ENCODE measurements at places on chromosomes 6 and 20.

GRCh38 chr6:26387565-26387964 lies 4.7 kb downstream of the BTN2A2 start:
- no peak for DNase-seq

DNA sequence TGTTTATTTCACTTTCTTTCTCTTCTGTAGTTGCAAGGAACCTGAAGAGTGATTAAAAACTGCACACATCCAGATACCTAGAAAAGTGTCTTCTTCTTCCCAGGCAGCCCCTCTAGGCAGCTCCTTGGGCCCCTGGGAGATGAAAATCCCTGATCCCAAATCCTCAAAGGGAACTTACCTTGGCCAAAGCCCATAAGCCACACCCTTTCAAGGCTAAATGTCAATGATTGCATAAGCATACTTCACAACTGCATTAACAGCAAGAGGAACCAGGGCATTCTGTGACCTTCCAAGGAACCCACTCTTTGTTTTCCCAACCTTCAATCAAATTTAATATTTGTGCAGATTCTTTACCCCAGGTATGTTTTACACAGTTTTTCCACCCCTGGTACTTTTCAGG lies 4.4 kb upstream of the HMGN3 start:
- no peak for DNase-seq

DNA sequence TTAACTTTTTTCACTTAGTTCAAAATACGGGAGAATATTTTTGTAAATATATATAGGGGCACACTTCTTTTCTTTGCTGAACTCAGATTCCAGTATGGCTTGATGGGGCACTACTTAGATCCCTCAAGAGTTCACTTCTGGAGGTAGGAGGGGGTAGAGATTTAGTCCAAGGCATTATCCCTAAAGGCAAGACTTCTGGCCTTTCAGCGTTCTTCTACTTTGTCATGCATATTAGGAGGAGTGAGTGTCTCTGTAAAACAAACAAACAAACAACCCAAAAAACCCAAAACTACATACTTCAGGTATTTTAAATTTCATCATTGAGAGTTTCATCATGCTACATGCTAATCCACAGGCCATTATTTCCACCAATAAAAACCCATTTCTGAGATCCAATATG lies 32.0 kb downstream of the SMPDL3A start:
- no peak for DNase-seq

- no peak for DNase-seq
These were observed 73.6 kb downstream of the NCR2 start for GRCh38 chr6:41408982-41409381.

GRCh38 chr20:62567246-62568044 lies 74.9 kb upstream of the SLCO4A1 start:
- no peak for DNase-seq

DNA sequence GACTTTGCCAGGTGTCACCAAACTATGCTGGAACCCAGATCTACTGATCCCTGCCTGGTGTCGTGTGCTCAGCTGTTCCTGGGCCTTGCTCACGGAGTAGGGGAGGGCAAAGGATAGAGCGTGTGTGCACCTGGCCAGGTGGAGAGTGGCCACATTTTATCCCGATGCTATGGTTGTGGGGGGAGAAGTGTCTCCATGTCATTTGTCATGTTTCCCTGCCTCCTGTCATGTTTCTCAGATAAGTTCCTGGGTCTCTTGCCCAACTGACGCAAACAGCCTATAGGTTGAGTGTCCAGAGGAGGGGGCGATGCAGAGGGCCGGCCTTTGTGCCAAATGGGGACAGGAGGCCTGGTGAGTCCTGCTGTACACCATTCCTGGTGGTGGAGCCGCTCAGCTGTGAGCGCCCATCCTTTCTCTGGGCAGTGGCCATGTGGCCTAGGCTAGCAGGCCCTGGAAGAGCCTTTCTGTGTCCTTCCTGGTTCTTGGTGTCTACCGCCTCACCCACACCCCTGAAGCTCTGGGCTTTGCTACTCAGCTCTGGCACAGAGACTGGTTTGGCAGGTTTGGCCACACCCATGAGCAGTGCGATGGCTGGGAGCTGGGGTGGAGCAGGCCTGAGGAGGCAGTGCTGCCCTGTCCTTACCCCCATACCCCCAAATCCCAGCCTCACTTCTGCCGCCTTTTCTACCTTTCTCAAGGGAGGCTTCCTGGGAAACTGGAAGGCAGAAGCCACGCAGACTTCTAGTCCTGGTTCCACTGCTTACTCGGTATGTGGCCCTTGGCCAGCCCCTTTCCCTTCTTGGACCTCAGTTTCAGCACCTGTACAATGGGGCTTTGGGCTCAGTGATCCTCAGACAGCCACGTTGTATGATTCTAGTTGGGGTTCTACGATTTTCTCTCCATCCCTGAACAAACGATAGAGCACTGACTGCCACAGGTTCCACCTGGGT lies 32.3 kb upstream of the EPB41L1 start:
- no peak for DNase-seq

DNA sequence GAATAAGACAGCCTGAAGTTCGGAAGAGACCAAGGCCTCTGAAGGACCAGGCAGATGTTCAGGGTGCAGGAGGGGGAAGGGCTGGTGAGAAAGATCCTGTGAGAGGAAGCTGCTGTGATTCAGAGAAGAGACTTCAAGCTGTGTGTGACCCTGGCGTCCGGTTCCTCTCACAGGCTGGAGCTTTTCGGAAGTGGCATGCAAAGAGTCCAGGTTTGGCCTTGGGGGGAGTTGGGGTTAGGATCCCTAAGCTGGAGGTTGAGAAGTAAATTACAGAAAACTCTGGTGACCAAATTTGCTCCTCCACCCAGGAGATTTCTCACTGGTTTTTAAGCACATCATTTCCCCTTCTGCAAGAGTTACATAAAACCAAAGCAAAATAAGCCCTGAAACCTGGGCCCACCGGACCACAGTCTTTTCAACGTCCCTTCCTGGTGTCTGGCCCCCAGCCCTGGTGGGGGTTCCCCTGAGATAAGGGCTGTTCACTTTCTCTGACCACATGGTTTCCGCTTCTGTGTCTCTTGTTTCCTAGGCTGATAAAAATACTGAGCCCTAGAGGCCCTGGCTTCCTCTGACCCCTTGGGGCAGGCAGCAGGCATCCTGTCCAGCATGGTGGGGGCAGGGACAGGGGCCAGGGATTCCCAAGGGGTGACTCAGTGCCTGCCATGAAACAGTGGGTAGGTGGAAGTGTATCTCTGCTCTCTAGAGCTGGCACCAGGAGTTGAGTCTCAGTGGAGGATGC lies 12.0 kb upstream of the LTA start:
- DNase-seq: peak; percentile 98

DNA sequence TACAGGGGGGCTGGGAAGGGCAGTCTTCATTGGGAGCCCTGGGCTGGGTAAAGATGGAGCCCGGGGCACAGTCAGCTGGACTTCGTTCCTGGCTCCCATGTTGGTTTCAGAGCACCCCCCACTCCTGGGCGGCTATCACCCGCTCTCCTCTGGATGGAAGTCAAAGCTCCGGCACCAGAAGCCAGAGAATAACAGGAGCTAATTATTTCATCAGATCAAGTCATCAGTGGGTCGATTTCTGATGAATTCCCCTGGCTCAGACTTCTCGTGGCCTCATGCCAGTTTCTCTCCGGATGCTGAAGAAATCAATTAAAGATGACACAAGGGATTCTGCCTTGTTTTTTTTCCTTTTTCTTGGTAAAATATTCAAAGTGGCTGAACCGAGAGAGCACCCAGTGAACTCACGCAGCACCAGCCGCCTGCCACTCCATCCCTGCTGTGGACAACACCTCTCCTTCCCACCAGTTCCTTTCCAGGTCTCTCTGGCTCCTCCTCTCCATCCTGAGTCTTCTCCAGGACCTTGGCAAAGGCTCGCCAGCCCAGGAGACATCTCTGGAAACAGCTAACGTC lies 22.5 kb downstream of the SULF2 start:
- DNase-seq: no peak

- no peak for DNase-seq
These were observed 23.6 kb upstream of the THEMIS start for GRCh38 chr6:127924440-127924839.

DNA sequence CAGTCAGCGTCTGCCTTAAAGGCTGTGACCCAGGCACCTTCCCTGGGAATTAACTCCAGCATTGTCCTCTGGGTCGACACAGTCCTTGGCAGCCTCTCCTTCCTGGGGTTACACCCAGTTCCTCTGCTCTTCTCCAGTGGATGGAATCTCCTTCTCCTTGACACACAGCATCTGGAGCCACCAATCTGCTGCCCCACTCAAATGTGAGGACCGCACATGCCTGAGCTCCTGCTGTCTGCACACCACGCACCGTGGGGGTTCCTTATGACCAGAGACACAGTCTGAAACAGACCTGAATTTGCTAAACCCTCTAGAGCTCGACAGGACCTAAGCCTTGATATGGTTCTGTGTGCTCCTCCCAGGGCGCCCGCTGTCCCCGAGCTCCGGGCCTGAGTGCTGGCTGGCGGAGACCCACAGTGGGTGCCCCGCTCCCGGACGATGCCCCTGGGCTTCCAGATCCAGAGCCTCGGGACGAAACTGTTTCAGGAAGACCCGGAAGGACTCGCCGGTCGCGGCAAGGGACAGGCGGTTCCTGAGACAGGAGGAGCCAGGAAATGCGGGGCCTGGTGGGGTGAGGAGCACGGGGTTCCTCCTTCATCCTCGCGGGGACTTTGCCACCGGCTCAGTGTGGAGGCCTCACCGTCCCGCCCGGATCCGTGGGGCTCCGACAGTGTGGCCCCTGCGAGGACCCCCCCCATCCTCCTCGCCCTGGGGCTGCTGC lies 2.5 kb upstream of the RAET1G start:
- DNase-seq: no peak

DNA sequence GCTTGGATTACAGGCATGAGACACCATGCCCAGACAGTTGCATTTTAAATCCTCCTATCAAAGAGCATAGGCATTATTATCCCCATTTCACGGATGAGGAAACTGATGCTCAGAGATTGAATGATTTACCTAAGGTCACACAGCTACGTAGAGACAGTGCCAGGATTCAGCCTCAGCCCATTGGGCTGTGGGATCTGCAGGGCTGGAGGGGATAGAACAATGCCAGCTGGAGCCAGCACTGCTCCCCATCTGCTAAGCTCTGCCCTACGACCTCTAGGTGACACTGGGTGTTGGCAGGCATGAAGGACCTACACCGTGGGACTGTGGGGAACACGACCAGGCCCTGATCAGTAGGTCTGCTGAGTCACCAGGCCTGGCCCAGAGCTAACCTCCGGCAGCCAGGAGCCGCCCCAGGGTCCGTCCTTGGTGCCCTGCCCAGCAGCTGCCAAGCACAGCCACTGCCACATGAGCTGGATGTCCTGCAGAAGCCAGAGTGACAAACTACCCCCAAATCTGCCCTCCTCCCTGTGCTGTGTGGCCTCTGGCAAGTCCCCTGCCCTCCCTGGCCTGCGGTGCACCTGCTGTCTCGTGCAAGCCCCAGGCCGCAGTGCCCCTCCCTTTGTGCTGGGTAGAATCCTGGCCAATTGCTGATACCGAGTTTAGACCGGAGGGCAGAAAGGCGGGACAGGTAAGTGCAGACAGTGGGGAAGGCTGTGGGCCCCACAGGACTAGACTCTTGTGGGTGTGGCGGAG lies 47.6 kb upstream of the PTGIS start:
- DNase-seq: no peak

GRCh38 chr6:104940238-104940892 lies 16.5 kb upstream of the LIN28B start:
- no peak for DNase-seq

DNA sequence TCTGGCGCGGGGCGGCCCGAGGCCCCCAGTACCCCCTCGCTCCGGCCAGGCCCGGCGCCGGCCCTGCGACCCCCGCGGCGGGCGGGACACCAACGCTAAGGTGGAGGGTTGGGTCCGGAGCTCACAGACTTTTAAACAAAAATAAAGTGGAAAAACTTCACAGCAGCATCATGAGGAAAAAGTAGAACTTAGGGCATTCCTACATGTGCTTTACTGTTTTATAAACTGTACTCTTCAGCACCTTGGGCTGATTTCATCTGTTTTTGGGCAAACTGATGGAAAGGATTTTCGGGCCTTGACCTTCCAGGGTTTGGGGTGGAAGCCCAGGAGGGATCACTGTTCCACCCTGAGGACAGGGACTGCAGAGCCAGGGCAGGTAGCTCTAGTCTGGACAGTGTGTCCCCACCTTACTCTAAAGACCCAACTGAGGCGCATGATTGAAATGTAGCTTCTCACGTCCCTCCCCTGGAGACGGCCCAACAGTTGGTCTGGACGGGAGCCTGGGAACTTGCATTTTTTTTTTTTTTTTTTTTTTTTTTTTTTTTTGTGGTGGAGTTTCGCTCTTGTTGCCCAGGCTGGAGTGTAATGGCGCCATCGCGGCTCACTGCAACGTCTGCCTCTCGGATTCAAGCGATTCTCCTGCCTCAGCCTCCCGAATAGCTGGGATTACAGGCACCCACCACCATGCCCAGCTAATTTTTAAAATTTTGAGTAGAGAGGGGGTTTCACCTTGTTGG lies 740 bp downstream of the NELFCD start:
- DNase-seq: peak; percentile 45

DNA sequence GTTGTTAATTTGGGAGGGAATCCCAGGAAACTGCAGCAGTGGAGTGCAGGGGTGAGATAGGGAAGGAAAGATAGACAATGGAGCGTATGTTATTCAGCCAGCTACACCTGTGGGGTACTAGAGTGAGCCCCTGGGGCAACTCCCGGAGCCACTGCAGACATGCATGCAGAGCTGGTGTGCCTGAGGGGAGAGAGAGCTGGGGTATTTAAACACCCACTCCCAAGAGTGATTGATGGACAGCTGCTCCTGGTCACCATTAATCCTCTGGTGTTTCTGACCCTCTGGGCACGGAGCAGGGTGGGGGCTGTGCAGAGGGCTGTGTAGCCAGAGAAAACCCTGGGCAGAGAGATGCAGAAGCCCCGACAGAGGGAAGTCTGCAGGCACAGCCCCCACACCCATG lies 146.7 kb upstream of the CDH4 start:
- DNase-seq: no peak

- no peak for DNase-seq
These were observed 18.9 kb downstream of the CDH26 start for GRCh38 chr20:59977086-59977485.

DNA sequence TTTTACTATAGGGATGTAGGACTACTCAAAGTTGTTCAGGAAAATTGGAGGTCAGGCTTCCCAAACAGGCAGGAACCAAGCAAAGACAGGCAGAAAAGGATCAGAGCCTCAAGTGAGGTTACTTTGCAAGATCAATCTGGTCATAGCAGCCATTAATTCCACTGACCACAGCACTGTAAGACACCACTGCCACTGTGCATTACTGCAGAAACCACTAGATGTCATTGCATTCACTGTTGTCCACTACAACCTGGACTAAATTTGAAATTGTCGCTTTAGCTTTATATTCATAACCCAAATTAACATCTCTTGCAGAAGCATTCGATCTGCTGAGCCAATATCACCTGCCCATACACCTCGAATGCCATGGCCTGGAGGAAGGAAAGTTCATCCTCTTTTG lies 126.9 kb upstream of the UFL1 start:
- no peak for DNase-seq

Data from Kasumi-1 (cell line).